ENCODE measurements at places on chromosomes 13 and 19. TPM values are rescaled to one million over a fixed set of nuclear protein-coding genes. Genes with fewer than 3 reads are reported as not detected.

- DNase-seq: peak; percentile 40
These were observed 7.5 kb downstream of the PLA2G4C start for GRCh38 chr19:48102870-48103751.

DNA sequence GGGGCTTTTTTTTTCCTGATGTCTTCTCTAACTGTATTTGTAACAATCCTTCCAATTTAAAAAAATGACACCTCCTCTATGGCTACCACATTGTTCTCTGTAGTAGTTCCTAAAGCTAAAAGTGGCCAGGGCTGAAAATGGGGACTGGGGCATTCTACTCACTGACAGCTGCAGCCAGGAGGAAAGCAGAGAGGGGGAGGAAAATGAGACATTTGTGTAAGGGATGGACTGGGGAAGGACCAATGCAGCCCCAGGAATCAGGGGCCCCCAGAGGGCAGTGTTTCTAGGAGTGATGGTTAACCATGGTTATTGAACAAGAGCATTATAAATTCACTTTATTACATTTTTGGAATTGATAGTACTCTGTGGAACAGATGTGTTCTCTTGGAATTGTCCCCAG lies 34.3 kb upstream of the C1QTNF9 start:
- DNase-seq: peak; percentile 24

DNA sequence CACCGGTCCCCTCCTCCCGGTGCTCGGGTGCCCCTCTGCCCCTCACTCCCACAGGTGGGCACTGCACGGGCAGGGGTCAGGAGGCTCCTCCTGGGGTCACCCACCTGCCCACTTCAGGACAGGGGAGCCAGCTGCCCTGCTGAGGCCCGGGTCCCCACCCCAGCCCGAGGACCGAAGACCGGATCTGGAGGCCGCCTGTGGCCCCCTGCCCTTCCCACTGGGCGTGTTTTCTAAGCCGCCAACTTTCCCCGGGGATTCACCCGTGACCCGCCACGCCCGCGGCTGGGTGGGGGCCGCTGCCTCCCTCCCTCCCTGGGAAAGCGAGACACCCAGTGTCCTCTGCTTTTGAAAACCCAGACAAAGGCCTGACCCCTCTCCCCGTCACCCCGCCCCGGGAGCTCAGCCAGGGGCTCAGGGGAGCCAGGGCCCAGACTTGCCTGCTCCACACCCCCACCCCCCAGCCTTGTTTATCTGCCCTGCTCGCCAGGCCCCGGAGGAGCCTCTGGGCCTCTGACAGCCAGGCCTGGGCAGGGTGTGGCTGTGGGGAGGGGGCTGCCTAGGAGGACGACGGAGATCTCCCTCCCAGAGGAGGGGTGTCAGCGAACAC lies 1.3 kb downstream of the PALM start:
- DNase-seq: no peak

DNA sequence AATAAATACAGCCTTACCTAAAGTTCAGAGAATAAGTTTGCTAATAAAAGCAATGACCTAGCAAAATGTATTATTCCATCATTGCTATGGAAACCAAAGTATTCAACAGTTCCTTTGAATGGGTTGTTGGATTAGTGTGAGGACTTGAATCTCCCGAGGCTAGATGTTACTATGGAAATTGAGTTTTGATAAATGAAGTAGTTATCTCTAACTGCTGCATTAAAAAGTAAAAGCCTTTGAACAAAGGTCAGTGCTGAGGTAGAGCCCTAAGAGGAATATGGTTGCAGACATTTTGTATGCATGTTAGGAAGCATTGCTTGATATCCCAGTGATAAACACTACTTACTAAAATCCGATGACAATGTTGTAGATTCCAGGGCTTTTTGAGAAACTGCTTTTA lies 6.2 kb downstream of the KLF5 start:
- DNase-seq: no peak

GRCh38 chr19:5086230-5086629 lies 117.3 kb downstream of the KDM4B start:
- no peak for DNase-seq

DNA sequence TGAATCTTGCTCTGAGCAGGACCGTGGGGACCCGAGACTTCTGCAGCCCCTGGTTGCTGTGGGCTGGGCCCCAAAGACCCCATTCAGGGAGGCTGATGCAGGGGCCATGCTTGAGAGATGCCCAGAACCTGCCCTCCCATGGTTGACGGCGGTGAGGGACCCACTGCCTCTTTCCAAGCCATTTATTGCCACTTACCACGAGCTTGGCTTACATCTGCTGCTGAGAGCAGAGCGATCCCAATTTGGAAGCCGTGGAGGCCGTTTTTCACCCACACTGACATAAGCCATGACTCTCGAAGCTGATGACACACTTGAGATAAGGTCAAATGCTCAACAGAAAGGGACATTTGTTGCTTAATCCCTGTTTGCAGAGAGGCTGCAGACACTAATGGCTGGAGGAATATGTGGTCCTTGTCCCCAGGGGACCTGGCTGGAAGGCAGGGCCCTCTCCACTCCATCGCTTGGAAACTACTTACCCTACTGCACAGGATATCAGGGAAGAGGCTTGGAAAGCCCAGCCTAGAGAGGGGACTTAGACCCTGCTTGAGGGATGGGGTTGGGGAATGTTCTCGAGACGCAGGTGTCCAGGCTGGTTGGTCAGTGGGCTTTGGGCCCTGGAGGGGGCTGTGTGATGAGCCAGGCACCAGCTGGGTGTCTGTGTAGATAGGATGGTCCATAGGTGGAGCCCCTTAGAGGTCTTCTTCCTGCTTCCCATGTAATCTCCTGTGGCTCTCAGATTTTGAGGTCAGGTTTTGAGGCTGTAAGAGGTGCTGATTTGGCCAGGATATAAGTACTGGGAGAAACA lies 15.3 kb downstream of the ZNF536 start:
- no peak for DNase-seq

Gene TNFSF13B
- total RNA-seq: 7.2 TPM

Gene ZNF813
- 5.7 TPM for total RNA-seq

Gene PEG3
- not detected for total RNA-seq

Data from LHCN-M2 (cell line).